CD4-positive, alpha-beta T cell treated with Interferon gamma for 1 hour (primary cell): ENCODE measurements at places on chromosomes 3 and 15.

- DNase-seq, result no peak
Observed at GRCh38 chr3:143224716-143225115, 105.1 kb downstream of the CHST2 start.

DNA sequence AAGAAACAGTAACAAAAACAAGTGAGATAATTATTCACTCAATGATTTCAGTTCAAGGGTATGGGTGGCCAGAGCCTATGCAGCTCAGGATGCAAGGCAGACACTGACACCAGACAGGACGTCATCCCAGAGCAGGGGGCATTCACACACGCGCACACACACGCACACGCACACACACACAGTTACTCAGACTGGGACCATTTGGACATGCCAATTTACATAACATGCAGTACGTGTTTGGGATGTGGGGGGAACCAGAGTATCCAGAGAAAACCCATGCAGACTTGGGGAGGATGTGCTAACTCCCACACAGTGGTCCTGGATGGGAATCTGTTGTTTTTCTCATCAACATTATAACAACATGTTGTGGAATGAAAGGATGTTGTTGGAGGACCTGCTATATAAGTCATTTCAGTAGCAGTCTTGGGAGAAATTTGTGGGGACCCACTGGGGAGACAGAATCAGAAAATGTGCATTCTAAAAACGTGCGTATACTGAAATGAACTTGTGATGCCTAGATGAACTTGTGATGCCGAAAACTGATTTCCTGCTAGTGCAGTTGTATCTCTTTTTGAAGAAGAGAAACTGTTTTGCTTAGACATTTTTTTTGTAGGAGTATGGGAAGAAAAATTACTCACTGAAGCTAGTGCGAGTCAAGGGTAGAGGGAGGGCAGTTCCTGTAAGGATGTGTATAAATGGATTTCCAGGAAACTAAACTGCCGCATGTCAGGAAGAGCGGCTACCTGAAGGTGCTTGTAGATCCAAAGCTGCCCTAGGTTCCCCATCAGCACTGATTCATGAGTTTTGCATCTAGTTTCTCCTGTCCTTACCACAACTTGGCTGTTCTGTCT is 25.2 kb downstream of the CD200 start:
- peak; percentile 56 for DNase-seq

GRCh38 chr3:9211155-9211950 is 38.1 kb downstream of the SRGAP3 start:
- DNase-seq, result no peak

DNA sequence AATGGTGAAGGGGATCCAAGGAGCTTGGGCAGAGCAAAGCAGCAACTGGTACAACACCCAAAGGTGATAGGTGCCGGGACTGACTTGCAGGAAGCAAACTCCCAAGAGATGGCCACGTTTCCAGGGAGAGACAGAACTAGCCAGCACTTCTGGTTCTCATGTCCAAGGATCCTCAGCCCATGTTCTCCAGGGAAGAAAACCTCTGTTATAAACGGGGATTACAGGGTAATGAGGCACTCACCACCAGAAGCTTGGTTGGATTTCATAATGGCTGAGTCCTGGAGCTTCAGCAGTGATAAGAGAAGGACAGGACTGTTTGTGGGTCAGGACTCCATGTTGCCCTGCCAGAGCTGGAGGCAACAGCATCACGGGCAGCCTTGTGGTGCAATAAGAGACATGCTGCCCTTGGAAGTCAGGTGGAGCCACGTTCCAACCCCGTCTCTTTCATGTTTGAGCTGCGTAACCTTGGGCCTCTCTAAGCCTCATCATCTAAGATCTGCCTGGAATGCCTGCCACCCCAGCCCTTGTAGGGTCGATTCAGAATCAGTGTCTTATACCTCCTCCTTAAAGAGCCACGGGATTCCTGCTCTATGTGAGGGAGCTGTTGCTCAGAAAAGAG is 181.0 kb downstream of the ABHD5 start:
- no peak for DNase-seq

- DNase-seq, result no peak
Observed at GRCh38 chr15:69718436-69718835, 265.8 kb downstream of the RPLP1 start.

DNA sequence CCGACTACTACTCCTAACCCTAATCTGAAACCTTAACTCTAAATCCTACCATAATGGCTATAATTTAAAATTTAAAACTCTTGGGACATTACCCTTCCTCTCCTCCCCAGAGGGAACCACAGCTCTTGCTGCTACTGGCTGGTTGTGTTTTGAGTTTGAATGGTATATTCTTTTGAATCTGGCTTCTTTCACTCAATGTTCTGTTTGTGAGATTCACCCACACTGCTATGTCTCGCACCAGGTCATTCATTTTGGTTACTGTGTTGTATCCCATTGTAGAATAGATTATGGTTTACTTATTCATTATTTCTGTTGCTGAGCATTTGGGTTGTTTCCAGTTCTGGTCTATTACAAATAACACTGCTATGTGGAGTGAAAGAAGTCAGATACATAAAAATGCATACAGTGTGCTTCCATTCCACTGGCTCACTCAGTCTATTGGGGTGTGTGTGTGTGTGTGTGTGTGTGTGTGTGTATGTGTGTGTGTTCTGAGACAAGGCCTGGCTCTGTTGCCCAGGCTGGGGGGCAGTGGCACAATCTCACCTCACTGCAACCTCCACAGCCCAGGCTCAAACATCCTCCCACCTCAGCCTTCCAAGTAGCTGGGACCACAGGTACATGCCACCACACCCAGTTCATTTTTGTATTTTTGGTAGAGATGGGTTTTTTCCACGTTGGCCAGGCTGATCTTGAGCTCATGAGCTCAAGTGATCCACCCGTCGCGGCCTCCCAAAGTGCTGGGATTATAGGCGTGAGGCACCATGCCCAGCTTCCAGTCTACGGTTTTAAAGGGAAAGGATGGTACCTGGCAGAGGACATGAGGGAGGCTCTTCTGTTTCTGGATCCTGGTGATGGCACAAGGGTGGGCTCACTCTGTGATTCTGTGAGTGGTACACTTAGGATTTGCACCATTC is 19.2 kb upstream of the SYNM start:
- no peak for DNase-seq

- DNase-seq, result no peak
Observed at GRCh38 chr15:23687143-23687470, at the start of gene NDN. NDN (minus strand) TSS chr15:23687305; CDS start chr15:23687217, 88 bp downstream.

- no peak for DNase-seq
Observed at GRCh38 chr3:114285648-114286230, 8.1 kb upstream of the TIGIT start.
